SJSA1 (cell line): ENCODE measurements at places on chromosomes 3 and 15. TPM values are rescaled to one million over a fixed set of nuclear protein-coding genes. Genes with fewer than 3 reads are reported as not detected.

DNA sequence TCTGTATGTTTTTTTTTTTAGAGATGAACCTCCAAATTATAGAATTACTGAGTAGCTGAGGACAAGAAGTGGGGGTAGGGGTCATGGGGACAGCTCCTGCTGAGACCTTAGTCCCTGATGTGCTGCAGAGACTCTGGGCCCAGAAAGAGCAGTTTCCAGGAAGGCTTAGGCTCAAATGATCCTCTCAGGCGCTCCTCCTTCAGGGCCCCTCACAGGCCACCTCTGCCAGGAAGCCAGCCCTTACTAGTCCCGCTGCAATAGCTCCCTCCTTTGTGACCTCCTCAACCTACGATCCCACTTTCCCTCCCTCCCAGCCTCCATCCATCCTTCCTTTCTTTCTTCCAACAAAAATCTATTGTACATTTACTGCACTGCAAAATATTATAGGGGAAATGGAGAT lies 24.6 kb downstream of the SLC28A1 start:
- no peak for DNase-seq

DNA sequence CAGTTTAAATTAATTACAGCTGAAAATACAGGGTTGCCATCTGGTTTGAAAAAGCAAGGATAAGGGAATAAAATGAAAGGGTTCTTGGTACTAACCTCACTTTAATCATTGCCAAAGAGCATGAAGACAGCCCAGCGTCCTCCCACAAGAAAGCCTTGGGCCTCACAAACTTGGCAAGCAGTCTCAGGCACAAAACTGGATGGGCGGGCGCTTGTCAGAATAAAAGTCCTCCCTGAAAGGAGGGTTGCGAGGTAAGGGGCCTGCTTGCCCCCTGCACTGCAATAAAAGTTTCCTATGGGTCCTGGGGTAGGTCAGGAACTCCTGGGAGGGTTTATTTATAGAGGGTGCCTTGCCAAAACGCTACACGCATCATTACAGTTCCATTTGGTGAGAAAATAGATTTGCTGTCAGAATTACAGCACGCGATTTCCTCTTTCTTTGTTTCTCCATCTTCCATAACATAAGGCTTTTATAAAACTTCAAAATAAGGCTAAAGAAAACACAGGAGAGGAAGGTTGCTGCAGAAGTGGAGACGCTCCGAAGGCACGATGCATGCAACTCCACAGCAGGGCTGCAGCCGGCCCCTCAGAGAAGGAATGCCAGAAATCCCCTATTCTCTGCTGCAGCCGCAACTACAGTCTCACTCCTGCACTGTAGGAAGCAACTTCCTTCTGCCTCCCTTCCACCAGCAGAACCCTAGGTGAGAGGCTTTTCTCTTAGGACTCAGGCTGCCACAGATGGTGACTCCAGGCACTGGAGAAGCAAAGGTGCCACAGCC lies 61.3 kb downstream of the VGLL4 start:
- DNase-seq: peak; percentile 63

DNA sequence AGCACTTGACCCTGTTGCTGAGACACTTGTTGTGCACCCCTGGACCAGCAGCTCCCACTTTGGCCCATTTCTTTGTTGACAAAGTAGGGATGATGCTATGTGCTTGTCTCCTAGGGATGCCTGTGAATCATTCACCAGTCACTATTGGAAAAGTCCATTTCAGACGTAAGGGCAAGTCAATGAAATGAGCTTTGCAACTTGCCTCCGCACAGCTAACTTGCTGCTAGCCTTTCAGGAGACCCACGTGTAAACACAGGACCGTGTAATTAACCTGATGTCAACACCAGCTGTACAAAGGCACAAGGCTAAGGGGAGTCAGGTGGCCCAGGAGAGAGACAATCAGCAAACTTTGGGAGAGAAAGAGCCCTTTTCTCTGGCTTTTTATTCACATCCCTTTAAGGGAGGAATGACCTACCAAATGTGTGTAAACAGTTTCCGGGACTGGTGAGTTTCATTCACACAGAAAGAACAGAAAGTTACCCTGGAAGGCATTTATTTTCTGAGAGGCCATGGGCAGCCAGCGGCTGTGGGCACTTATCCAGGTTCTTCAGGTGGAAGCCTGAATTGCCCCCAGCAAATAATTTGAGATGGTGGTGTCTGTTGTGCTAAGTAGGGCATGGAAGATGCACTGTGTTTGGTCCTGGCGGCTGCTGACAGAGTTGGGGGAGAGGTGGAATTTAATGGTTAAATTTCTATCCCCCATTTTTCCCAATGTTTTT lies 54.0 kb downstream of the TIPARP start:
- DNase-seq: no peak

DNA sequence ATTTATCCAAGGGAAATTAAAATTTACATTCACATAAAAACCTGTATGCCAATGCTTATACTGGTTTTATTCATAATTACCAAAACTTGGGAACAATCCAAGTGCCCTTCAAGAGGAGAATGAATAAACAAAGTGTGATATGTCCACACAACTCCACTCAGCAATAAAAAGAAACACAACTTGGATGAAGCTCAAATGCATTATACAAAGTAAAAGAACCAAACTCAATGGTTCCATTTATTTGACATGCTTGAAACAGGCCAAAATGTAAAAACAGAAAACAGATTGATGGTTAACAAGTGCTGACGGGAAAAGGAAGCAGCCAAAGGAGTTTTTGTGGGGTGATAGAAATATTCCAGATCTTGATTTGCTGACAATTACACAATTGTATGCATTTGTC lies 23.5 kb downstream of the OCA2 start:
- no peak for DNase-seq

GRCh38 chr15:28962851-28963710 lies 77.3 kb downstream of the APBA2 start:
- DNase-seq: no peak

DNA sequence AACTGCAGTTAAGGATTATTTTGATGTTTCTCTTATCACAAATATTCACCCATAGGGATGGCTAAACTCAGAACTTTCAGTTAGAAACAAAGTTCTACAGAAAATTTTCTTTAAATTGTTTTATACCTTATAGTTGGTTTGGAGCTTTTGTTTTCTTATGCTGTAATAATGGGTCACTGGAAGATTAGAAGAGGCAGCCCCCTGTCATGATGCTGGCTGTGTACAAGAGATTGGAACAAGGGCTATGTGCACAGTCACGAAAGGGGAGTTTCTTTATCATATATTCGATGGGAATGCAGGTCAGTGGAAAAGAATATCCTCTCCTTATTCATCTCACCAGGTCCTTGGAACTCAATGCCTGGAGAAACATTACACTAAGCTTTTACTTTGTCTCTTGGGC lies 12.0 kb upstream of the CPA3 start:
- no peak for DNase-seq

GRCh38 chr15:88736204-88736603 lies 67.0 kb upstream of the ACAN start:
- DNase-seq: no peak

- no peak for DNase-seq
These were observed 23.3 kb upstream of the LMOD3 start for GRCh38 chr3:69145688-69146087.

DNA sequence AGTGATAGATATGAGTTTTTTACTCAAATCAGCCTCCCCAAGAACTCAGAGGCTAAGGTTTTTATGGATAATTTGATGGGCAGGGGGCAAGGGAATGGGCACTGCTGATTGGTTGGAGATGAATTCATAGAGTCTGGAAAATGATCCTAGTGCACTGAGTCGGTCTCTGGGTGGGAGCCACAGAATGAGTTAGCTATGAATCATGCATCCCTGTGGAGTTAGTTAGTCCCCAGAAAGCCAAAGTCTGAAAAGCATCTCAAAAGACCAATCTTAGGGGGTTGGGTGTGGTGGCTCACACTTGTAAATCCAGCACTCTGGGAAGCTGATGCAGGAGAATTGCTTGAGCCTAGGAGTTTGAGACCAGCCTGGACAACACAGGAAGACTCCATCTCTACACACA lies 516.1 kb downstream of the AGBL1 start:
- no peak for DNase-seq

DNA sequence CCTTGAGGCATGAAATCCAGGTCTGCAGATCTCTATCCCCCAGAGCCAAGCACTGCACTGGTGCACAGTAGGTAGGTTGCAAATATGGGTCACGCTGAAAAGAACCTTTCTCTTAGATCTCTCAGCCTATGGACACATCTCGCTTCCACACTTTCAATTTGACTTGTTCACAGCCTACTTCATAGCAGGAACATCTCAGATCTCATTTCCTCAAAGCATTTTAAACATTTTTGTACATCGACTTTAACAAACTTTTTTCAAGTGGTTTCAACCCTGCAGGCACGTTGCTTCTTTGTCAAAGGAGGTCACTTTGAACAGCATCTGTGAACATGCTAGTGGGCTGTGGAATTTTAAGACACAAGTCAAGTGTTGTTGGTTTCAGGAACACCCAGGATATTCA lies 76.0 kb downstream of the SLC12A8 start:
- no peak for DNase-seq

GOLGA6L4 gene
- total RNA-seq: 0.16 and 2.1 TPM in 2 replicates

IGF1R gene
- total RNA-seq: 7.8 and 14.1 TPM in 2 replicates

STX19 gene
- not detected in 2 replicates for total RNA-seq

ZMYND10 gene
- 0.97 TPM in 1 of 2 replicates, not detected in the other for total RNA-seq

CPB1 gene
- total RNA-seq: not detected in 2 replicates

SAMMSON gene
- not detected in 2 replicates for total RNA-seq

CKMT1A gene
- not detected in 2 replicates for total RNA-seq

TMCO5A gene
- total RNA-seq: not detected in 2 replicates

CFAP100 gene
- not detected in 2 replicates for total RNA-seq
